ENCODE measurements at places on chromosomes 7 and 10. TPM values are rescaled to one million over a fixed set of nuclear protein-coding genes. Genes with fewer than 3 reads are reported as not detected.
A peak's percentile ranks its signal among the peaks of the same experiment; 100 is the strongest.

CRHR2 gene
- not detected for polyA plus RNA-seq

ACSL5 gene
- polyA plus RNA-seq: 18.7 TPM

BAG3 gene
- 16.3 TPM for polyA plus RNA-seq

STARD3NL gene
- polyA plus RNA-seq: 34.3 TPM

IKZF1 gene
- polyA plus RNA-seq: 5.9 TPM

GRCh38 chr10:130770018-130770630 lies 541.4 kb downstream of the TCERG1L start:
- H3K36me3 ChIP-seq: no peaks in the 10 kb centered on the region
- DNase-seq: no peak
- H3K4me3 ChIP-seq: no peak overlapping the region
- no peaks in the 10 kb centered on the region for H3K27me3 ChIP-seq
- no peaks in the 10 kb centered on the region for H3K4me1 ChIP-seq
- H3K27ac ChIP-seq: no peak overlapping the region

DNA sequence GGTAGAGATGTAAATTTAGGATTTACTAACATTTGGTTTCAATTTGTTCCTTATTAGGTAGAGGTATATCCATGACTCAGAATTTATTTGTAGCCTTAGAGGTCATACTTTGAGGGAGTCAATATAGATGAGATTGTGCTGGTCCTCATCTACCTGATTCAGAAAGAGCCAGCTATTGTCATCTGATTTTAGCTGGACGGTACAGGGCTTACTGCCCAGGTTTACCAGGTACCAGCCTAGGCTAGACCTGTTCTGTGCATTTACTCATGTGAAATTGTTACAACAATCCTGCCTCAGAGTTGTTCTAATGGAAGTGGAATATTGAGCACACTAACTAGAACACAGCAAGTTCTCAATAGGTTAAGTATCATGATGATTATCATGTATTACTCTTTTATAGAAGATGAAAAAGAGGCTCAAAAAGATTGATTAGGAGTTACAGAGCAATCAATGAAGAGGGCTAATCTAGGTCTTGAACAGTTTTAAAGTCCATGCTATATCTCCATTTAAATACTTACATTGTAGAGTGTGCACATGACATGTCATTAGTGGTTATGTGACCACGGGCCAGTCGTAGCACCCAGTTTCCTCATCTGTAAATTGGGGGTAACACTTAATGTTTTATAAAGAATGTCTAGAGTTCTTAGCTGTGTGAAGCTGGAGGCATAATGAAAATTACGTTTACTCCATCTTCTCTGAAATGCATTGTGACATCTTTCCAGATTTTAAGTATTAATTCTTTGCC lies 42.1 kb downstream of the TRIM24 start:
- H3K4me1 ChIP-seq: no peaks in the 10 kb centered on the region
- H3K27me3 ChIP-seq: no peaks in the 10 kb centered on the region
- no peak overlapping the region for H3K4me3 ChIP-seq

DNA sequence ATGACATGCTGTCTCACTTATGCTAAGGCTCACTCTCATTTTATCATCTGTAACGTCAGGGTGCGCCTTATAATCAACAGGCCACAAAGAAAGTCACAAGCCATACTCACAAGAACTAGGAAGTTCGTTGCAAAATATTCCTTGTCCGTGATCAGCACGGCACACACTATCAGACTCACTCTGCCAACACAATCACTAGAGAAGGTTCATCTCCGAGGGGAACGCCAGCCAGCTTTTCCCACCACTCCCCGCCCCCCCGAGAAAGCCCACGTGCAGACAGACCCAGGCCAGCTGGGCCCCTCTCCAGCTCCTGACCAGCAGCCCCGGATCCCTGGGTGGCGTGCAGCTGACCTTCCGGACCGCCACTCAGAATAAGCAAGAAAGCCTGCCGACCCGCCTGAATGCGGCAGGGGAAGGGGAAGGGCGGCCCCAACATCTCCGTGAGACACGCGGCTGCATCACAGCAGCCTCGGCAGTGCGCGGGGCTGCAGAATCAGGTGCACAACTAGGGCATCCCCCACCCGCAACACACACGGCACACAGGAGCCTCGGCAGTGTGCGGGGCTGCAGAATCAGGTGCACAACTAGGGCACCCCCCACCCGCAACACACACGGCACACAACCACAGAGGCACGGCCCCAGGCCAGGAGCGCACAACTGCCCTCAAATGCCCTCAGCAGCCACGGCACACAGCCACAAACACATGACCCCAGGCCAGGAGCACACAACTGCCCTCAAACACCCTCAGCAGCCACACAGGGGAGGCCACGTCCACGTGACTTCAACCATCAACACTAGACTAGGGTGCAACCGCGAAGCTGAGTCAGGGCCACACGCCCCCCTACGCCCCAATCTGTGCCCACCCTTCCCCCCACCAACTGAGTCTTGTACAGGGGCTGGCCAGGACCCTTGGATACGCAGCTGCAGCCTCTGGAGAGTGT lies 2.5 kb upstream of the GPR146 start:
- no peaks in the 10 kb centered on the region for H3K27me3 ChIP-seq
- H3K4me1 ChIP-seq: no peaks in the 10 kb centered on the region
- H3K36me3 ChIP-seq: no peaks in the 10 kb centered on the region
- H3K27ac ChIP-seq: no peak overlapping the region
- no peak for DNase-seq

GRCh38 chr7:74025730-74026129 lies 2.2 kb upstream of the ELN start:
- no peak overlapping the region for H3K4me3 ChIP-seq
- peak overlapping the region; percentile 77 for H3K27ac ChIP-seq
- H3K36me3 ChIP-seq: no peaks in the 10 kb centered on the region
- H3K27me3 ChIP-seq: no peaks in the 10 kb centered on the region
- DNase-seq: no peak

DNA sequence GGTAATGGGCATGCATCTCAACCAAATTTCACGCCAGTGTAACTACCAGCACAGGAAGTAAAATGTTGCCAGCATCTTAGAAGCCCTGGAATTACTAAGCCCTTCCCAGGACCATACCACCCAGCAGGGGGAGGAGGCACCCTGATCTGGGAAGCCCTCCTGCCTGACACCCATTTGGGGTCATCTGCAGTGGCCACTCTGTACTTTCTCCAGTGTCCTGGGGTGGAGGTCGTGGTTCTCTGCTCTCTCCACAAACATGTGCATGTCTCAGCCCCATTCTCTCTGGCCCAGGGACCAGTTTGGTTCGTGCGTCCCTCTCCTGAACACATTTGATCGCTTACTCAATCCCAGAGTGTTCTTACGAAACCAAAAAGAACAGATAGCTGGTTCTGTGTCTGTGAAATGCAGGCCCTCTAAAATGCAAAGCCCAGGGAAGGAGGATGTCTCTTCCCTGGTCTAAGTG lies 9.4 kb upstream of the LRRC27 start:
- no peak for DNase-seq
- H3K36me3 ChIP-seq: no peaks in the 10 kb centered on the region
- no peak overlapping the region for H3K4me3 ChIP-seq
- no peak overlapping the region for H3K27ac ChIP-seq
- H3K4me1 ChIP-seq: no peaks in the 10 kb centered on the region

DNA sequence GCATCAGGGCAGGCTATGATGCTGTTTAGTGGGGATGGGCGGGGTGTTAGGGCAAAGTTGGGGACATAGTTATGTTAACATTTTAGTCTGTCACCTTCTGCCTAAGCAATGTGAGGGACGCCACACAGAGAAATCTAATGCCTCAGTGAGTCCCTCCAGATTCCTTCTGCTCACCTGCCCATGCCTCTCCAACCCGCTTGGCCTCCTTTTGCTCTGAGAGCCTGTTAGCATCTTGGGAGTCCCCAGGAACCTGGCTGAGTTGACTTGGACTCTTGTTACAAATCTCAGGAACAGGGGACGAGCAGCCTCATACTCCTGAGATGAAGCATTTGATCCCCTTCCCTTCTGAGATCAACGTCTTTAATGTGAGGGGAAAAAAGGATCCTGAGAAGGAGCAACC lies 336.8 kb downstream of the CCSER2 start:
- H3K4me3 ChIP-seq: no peak overlapping the region
- DNase-seq: no peak
- no peaks in the 10 kb centered on the region for H3K27me3 ChIP-seq
- H3K36me3 ChIP-seq: no peaks in the 10 kb centered on the region

- H3K4me1 ChIP-seq: no peaks in the 10 kb centered on the region
- H3K27ac ChIP-seq: no peak overlapping the region
- no peak for DNase-seq
- no peaks in the 10 kb centered on the region for H3K36me3 ChIP-seq
Observed at GRCh38 chr10:127968027-127968441, 61.1 kb downstream of the PTPRE start.

DNA sequence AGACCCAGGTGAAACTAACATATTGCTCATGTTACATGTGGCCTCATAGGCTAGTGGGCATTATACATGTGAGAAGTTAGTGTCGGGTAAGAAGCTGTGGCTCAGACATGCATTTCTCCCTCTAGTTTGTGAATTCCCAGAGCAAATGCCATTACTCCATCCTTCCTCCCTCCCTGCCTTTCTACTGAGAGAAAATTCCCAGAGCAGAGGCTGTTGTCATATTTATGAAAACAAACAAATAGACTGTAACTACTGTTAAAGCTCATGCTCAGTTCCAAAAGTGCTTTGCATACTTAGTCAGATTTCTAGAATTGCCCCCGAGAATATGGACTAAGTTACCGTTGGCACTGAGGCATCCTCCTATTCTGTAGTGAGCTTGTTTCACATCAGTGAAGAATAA lies 29.0 kb downstream of the ZNRF2 start:
- peaks cover 2% of the 10 kb centered on the region for H3K4me1 ChIP-seq
- no peaks in the 10 kb centered on the region for H3K27me3 ChIP-seq
- no peak overlapping the region for H3K27ac ChIP-seq
- no peaks in the 10 kb centered on the region for H3K36me3 ChIP-seq
- no peak overlapping the region for H3K4me3 ChIP-seq

DNA sequence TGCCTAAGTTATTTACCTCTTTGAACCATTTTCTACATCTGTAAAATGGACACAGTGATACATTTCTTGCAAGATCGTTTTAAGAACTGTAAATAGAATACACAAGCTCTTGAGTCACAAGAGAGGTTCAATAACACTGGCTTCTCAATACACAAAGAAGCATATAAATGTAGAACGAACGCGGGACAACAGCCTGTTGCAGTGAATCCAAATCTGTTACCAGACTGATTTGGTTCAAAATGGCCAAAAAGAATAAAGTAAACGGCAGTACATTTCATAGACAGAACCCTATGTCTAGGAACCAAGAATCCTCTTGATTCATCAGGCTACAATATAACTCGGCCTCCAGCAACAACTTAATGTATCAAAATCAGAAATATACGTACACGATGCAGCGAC lies 701 bp downstream of the MTPAP start:
- no peak overlapping the region for H3K27ac ChIP-seq
- no peaks in the 10 kb centered on the region for H3K36me3 ChIP-seq
- no peak for DNase-seq
- H3K4me3 ChIP-seq: peak overlapping the region; percentile 38
- H3K27me3 ChIP-seq: no peaks in the 10 kb centered on the region

DNA sequence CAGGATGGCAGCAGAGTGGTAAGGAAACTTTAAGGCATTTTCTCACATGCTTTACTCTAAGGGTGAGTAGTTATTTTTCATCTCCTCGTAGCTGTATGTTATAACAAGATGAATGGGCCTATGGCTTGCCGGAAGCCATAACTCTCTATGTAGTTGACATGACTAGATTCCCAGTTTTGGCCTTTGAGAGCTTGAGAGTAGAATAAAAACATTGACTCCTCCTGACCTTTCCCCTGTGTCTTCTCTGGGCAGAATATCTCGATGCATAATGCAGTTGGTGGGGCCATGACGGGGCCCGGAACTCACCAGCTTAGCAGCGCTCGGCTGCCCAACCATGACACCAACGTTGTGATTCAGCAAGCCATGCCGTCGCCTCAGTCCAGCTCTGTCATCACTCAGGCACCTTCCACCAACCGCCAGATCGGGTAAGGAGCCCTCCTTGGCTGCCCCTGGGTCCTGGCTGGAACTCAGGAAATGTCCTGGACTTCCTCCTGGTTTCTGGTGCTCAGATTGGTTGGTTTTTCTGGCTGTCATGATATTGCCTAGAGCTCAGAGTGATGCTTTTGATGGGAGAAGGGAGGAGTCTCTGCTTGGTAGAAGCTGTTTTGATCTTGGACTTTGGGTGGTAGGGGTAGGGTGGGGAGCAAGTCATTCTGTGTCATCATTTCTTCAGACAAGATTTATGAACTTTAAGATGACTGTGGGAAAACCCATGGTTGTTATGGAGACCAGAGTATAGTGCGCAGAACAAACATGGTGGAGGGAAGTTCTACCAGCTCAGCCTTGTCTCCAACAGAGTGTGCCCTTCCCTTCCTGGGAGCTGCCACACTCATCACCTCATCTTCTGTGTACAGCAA lies 158.0 kb downstream of the CREB5 start:
- DNase-seq: no peak
- no peaks in the 10 kb centered on the region for H3K27me3 ChIP-seq
- no peaks in the 10 kb centered on the region for H3K36me3 ChIP-seq
- no peak overlapping the region for H3K27ac ChIP-seq
- H3K4me3 ChIP-seq: no peak overlapping the region
- no peaks in the 10 kb centered on the region for H3K4me1 ChIP-seq

GRCh38 chr7:44471850-44472249 lies 18.6 kb downstream of the NUDCD3 start:
- H3K4me1 ChIP-seq: peaks cover 3% of the 10 kb centered on the region
- DNase-seq: no peak
- H3K36me3 ChIP-seq: peaks cover 3% of the 10 kb centered on the region

GRCh38 chr10:80195046-80195574 lies 10.2 kb downstream of the ANXA11 start:
- no peak for DNase-seq
- no peak overlapping the region for H3K4me3 ChIP-seq
- no peak overlapping the region for H3K27ac ChIP-seq
- peaks cover 8% of the 10 kb centered on the region for H3K4me1 ChIP-seq

GRCh38 chr10:50447691-50448090 lies 176.1 kb downstream of the SGMS1 start:
- no peak for DNase-seq
- no peak overlapping the region for H3K27ac ChIP-seq
- no peaks in the 10 kb centered on the region for H3K4me1 ChIP-seq
- no peak overlapping the region for H3K4me3 ChIP-seq
- H3K36me3 ChIP-seq: no peaks in the 10 kb centered on the region

- no peaks in the 10 kb centered on the region for H3K36me3 ChIP-seq
- H3K27me3 ChIP-seq: no peaks in the 10 kb centered on the region
- H3K4me1 ChIP-seq: no peaks in the 10 kb centered on the region
- H3K27ac ChIP-seq: no peak overlapping the region
- no peak for DNase-seq
Observed at GRCh38 chr7:107870427-107871000, 20.5 kb upstream of the DLD start.

GRCh38 chr10:11875494-11876281 lies 52.5 kb downstream of the PROSER2 start:
- no peaks in the 10 kb centered on the region for H3K36me3 ChIP-seq
- no peaks in the 10 kb centered on the region for H3K4me1 ChIP-seq
- no peaks in the 10 kb centered on the region for H3K27me3 ChIP-seq

GRCh38 chr7:117091721-117092120 lies 138.4 kb downstream of the ST7 start:
- H3K4me1 ChIP-seq: peaks cover 4% of the 10 kb centered on the region
- no peak for DNase-seq
- no peaks in the 10 kb centered on the region for H3K36me3 ChIP-seq
- no peak overlapping the region for H3K4me3 ChIP-seq

GRCh38 chr10:132492323-132493025 lies 45.1 kb upstream of the INPP5A start:
- H3K27me3 ChIP-seq: no peaks in the 10 kb centered on the region
- H3K36me3 ChIP-seq: no peaks in the 10 kb centered on the region
- no peak overlapping the region for H3K27ac ChIP-seq
- no peak overlapping the region for H3K4me3 ChIP-seq
- no peak for DNase-seq

- H3K27me3 ChIP-seq: no peaks in the 10 kb centered on the region
- peak; percentile 79 for DNase-seq
- H3K27ac ChIP-seq: peak overlapping the region; percentile 99
- no peaks in the 10 kb centered on the region for H3K36me3 ChIP-seq
Observed at GRCh38 chr7:5694912-5695726, 86.3 kb downstream of the RNF216 start.
